ENCODE measurements at places on chromosomes 1 and 21.

GRCh38 chr1:175208773-175209492, 16.4 kb upstream of the KIAA0040 start:
- DNase-seq: no peak

DNA sequence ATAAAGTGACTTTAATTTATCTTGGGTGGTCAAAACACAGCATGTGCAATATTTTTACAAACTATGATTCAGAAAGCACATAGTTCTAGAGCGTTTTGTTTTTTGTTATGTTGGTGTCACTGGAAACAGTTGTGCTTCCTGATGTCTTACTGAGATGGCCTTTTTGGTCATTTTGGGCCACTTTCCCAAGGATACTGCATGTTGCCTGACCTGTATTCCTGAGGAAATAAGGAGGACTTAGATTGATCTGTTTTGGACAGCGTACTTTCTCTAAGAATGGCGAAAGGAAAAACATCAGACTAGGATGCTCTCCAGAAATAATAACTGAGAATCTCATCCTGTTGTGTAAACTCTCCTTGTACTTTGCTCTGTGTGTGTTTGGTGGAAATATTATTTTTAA, 451.2 kb downstream of the USP25 start:
- DNase-seq: no peak

DNA sequence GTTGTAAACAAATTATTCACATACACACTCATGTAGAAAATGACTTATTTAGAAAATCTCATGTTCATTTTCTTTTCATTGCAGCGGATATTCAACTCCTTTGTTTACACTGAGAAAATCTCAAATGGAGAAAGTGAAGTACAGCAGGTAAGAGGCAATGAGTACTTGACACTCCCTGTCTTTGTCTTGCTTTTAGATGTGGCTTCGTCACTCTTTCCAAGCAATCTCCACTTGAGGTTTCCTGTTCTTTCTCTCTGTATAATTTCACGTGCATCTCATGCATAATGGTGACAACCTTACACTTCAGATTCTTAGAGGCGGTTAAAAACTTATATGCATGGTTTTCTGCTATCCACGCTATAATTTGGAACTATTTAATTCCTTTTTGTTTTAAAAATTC, 80.6 kb downstream of the CACHD1 start:
- no peak for DNase-seq

DNA sequence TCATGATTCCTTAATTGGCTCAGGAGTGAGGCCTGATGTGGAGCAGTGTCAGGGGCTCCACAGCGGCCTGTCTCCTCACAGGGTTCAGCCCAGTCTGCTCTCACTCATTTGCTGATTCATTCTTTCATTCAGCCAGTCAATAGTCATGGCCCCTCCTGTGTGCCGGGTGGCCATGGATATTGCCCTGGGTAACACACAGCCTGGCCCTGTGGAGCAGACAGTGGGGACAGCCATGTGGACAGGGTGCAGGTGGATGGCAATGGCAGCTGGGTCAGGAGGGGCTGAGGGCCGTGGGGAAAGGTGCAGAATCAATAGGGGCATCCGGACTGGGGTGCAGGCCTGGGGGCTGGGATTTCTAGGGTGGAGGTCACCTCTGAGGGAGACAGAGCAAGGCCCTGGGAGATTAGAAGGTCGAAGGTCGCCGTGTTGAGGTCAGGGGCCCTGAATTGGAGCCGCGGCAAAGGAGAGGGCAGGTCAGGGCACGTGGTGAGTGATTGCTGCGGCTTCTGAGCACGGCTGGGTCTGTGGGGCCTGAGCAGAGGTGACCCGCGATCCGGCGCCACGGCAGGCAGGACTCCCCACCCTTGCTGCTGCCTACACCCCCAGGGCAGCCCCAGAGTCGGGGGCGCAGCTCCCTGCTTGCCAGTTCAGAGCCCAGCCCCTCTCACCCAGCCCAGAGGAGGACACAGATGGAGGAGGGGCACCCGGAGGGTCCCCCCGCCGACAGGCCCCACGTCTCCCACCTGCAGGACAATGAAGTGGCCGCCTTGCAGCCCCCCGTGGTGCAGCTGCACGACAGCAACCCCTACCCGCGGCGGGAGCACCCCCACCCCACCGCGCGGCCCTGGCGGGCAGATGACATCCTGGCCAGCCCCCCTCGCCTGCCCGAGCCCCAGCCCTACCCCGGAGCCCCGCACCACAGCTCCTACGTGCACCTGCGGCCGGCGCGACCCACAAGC, 33.4 kb downstream of the SLC19A1 start:
- DNase-seq: no peak

DNA sequence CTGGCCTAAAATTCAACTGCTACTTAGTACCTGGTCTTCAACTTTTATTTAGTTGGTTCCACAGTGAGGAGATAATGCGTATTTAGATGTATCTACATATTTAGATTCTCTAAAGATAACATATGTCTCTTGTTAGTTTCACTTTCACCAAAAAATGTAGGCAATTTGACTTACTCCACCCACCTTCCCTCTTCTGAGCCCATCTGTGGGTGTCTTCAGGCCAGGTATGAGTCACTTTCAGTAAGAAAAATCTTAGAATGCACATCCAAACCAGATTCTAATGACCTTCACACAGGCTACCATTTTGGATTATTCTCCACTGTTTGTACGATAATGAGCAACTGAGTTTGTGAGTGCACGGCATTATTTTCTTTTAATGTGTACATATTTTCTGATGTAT, 501.7 kb downstream of the NEGR1 start:
- no peak for DNase-seq

GRCh38 chr1:184914149-184914548, 60.2 kb downstream of the NIBAN1 start:
- no peak for DNase-seq

- DNase-seq: no peak
Observed at GRCh38 chr1:4021136-4021973, 121.3 kb upstream of the C1orf174 start.

GRCh38 chr1:96808191-96808590, 86.6 kb downstream of the PTBP2 start:
- DNase-seq: no peak

DNA sequence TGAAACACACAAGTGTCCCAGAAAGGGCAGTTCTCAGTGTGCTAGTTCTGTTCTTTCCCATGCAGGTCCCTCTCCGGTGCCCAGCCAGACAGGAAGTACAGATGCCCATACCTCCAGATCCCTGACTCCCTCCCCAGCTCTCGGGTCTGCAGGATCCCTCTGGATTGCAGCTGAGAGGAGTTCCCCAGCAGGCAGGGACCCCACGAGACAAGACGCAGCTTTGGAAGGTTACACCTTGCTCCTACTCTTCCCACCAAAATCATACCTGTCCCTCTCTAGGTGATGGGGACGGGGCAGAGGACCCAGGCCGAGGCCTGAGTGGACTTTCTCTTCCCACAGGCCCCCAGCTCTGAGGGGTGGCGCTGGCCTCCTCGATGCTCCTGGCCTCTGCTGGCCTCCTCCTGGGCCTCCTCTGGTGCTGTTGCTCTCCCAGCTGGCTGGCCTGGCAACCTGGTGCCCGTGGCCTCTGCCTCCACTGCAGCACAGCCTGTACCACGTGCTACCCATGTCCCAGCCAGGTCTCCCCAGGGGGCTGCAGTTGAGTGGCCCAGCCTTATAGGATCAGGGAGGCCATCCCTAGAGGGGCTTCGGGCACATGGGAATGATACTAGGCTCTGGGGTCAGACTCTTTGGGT, 9.4 kb downstream of the LDLRAD2 start:
- DNase-seq: no peak

DNA sequence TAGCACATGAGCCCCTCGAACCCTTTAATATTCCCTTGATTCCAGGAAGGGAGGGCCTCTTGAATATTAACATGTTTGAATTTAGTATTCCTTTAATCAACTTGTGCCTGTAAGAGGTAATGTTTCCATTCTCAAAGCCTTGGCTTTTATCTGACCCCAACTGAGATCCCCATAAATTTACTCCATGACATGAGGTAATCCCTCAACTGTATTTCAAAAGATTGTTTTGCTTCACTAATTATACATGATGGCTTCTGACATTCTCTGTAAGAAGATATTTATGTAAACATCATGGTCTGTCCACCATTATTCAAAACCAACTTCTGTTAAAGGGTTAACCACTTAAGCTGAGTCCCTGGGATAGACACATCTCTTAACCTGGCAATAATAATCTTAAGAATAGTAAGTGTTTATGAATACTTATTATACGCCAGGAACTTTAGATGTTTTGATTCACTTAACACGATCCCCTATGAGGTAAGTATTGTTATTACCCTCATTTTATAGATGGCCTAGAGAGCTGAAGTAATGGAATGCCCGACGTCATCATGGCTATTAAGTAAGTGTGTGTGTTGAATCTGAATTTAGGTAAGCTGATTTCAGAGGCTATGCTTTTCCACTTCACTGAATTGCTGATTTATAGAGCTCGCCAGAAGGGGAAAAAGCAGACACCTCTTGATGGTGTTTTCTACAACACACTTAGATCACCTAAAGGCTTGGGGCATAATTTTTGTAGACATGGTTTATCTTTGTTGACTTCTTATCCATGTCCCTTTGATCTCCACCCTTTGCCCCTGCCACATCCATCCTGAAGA, 11.1 kb downstream of the KRTAP19-1 start:
- DNase-seq: no peak

DNA sequence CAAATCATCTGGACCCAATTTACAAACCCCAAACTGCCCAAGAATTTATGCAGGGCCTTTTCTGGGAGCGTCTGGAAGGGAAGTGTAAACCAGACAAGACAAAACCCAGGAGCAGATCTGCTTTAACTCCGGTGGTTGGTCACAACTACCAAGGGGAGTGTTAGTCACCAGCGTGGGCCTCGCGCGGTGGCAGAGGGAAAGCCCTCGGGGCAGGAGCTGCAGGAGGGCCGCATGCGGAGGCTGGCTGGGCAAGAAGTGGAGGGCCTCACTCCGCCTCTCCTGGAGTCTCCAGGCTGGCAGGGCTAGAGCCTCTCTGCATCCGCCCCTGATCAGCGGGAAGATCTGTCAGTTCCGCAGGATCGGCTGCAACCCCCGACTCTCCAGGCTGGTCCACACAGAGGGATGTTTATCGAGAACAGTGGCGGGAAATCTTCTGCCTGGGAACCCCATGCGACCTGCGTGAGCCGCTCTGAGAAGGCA, 2.0 kb downstream of the COL24A1 start:
- peak; percentile 65 for DNase-seq

DNA sequence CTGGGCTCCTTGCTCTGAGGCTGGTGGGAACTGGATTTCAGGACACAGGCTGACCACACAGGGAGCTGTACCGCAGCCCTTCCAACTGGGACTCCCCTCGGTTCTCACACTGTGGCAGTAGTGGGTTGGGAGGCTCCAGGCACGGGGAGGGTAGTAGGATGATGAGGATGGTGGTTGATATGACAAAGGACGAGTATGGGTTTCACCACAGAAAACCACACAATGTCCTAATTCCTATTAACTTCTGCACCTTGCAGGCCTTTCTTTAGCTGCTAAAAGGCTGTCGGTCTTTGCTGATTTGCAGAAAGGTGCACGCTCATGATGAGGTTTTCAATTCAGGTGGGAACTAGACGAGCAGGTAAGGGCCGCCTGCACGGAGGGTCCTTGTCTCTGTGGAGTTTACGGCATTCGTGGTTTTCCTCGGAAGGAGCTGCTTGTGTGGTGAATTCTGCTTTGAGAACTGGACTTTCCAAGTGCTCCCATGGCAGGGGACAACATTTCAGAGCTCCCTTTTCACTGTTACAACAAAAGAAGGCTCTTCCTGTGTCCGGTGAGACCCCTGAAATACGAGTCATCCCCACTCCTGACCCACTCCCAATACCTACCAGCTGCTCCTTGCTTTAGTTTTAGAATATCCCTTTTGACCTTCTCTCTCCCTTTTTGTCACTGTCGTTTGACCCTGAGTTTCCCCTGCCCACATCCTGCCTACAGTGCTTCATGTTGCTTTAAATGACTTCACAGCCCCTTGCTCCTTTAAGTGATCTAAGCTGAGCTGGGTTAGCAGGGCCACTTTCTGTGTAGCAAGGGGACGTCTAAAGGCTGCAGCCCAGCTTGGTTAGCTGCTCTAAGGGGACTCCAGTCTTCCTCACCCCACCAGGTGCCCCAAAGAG, 125.1 kb downstream of the MRPS6 start:
- no peak for DNase-seq

- DNase-seq: no peak
Observed at GRCh38 chr1:37040261-37040660, 5.9 kb upstream of the GRIK3 start.

DNA sequence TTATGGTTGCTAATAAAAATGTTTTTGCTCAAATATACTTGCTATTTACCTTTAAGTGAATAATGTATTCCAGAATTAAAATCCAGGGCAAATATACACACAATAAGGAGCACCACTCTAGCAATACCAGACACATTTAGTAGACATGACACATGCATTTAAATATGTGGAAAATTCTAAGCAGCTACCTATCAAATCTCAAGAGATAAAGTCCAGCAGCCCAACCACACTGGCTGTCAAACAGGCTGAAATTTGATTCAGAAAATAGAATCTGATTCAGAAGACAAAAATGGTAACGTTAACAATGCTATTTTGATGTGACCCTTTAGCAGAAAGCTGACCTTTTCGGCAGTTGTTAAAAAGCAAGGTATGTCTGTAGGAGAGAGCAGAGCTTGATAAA, 42.3 kb downstream of the PLEKHO1 start:
- no peak for DNase-seq

DNA sequence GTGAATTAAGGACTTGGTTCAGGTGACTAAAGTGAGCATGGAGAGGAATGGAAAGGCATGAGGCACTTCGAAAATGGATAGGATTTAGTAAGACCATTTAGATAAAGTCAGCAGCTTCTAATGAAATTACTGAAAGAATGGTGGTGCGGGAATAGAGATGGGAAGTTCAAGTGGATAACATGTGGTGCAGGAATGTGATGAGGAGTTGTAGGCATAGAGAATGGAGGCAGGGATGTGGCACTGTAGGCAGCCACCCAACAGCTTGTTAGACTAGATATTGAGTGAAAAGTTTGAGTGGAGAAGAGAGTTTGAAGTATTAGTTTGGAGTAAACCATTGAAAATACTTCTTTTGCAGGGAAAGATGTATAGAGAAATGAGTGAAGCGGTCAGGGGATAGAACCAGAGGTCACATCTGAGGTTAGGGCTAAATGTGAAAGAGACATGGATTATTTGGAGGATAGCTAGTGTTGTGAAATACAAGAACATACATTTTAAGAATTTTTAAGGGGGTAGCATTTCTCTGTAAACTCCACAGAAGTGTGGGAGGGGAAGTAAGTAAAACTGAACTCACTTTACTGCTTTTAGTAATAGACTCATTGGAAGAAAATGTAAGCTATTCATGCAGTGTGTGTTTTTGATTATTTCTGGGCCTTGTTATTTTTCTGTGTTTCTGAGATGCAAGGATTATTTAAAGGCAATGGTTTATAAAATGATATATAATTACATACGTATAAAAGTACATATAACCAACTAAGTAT, 46.2 kb downstream of the DYRK1A start:
- peak; percentile 71 for DNase-seq

- DNase-seq: no peak
Observed at GRCh38 chr1:155126556-155127104, 1.0 kb upstream of the EFNA1 start.

DNA sequence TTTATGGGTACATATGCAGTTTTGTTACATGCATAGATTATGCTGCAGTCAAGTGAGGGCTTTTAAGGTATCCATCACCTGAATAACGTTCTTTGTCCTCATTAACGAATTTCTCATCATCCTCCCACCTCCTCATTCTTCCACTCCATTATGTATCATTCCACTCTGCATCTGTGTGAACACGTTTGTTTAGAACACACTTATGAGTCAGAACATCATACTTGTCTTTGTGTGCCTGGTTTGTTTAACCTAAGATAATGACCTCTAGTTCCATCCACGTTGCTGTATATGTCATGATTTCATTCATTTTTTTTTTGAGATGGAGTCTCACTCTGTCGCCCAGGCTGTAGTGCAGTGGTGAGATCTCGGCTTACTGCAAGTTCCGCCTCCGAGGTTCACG, 6.7 kb upstream of the MPC2 start:
- no peak for DNase-seq

GRCh38 chr1:84267476-84267875, 34.0 kb upstream of the SAMD13 start:
- no peak for DNase-seq
